Fibroblast of villous mesenchyme (primary cell): ENCODE measurements at places on chromosomes 2 and 18.

- peak; percentile 77 for DNase-seq
These were observed 12.4 kb downstream of the DYM start for GRCh38 chr18:49447810-49448745.

- DNase-seq = no peak
These were observed 1.7 kb upstream of the PPP4R1 start for GRCh38 chr18:9616049-9616448.

GRCh38 chr2:5690286-5690685 is 1.9 kb upstream of the SOX11 start:
- no peak for DNase-seq

DNA sequence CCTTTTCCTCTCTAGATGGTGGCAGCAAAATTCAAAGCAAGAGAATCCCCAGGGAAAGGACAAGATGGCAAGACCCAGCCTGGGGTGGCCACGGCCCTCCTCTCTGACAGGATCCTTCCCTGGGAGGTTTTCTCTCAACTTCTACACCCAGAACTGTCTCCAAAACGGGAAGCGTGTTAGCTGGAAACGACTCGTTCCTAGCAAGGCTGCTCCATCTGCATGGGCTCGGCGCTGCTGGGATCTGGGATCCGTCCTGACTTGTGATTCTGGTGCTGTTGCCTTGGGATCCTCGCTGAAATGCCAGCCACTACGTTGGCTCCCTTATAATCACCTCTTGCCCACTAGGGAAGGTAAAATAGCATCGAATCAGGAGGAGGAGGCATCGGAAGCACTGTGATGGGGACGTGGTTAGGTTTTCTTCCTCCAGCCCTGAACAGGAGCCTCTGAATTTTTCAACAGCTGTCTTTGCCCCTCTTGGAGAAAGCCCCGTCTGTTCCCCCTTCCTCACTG is 514.8 kb upstream of the MYT1L start:
- DNase-seq = no peak

GRCh38 chr18:22674272-22674671 is 256.6 kb upstream of the CTAGE1 start:
- peak; percentile 91 for DNase-seq

DNA sequence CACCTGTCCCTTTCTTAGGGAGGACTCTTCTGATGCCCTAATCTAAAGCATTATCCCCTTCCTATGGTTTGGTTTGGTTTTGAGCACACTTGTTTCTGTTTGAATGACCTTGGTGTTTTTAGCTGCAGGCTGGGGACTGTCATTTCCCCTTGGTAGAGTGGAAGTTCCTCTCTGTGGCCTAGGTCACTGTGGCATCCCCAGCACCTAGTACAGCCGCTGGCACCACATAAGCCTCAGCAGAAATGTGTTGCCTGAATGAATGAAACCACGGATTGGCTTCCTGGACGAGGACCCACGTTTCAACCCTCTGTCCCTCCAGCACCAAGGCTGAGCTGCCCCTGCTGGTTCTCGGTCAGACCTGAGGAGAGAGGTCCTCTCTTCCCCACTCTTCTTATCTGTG is 159.9 kb downstream of the CTIF start:
- no peak for DNase-seq

GRCh38 chr2:96241900-96242611 is 23.7 kb downstream of the TMEM127 start:
- peak; percentile 62 for DNase-seq

DNA sequence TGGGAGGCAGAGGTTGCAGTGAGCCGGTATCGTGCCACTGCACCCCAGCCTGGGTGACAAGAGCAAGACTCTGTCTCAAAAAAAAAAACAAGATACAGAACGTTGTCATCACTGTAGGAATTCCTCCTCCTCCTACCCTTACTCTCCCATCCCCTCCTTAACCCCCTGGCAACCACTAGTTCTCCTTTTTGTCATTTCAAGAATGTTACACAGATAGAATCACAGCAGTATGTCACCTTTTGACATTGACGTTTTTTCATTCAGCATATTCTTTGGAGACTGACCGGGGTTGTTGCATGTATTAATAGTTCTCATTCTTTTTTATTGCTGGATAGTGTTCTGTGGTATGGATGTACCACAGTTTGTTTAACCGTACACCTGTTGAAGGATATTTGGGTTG is 32.4 kb downstream of the TTLL4 start:
- DNase-seq = no peak

DNA sequence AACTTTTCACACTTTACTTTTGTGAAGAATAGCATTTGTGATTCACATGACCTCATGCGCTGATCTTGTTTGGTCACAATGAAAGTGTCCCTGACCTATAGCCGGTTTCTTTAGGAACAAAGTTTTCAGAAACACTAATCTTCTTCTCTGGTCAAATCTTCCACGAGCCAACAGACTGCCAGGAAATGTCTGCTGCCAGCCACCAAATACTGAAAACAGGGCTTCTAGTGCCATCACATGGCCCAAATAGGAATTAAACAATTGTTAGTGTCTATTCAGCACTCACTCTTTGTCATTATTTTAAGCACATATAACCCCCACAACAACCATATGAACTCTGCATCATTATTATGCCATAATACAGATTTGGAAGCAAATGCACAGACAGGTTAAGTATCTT is 286.5 kb upstream of the SYT4 start:
- peak; percentile 16 for DNase-seq

GRCh38 chr2:118131771-118132170 is 43.5 kb downstream of the INSIG2 start:
- no peak for DNase-seq

GRCh38 chr2:86025229-86025820 is 80.4 kb downstream of the POLR1A start:
- DNase-seq = no peak

- no peak for DNase-seq
These were observed 104.5 kb upstream of the CELF4 start for GRCh38 chr18:37669991-37670534.

GRCh38 chr2:68994864-68995263 is 18.1 kb upstream of the ANTXR1 start:
- DNase-seq = peak; percentile 33

GRCh38 chr2:178213991-178214390 is 19.7 kb downstream of the OSBPL6 start:
- DNase-seq = no peak

DNA sequence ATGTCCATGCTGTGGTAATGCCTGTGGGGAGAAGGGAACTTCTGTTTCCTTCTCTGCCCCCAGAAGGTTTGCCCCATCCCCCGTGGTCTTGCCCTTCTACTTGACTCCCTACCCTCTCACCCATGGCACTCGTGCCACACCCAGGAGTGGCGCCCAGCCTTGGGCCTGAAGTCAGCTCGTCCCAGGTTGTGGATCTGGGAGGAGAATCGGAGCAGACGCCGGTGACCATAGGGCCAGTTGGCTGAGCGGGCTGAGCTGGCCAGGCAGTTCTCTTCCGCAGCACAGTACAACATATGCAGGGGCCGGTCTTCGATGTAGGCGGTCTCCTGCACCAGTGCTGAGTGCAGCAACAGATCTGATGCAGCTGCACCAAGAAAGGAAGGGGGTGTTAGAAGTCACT is 4.7 kb downstream of the HTRA2 start:
- DNase-seq = no peak

GRCh38 chr18:72063001-72063400 is 481.1 kb downstream of the CBLN2 start:
- no peak for DNase-seq

- no peak for DNase-seq
These were observed 492.2 kb upstream of the GCFC2 start for GRCh38 chr2:76202866-76203265.

DNA sequence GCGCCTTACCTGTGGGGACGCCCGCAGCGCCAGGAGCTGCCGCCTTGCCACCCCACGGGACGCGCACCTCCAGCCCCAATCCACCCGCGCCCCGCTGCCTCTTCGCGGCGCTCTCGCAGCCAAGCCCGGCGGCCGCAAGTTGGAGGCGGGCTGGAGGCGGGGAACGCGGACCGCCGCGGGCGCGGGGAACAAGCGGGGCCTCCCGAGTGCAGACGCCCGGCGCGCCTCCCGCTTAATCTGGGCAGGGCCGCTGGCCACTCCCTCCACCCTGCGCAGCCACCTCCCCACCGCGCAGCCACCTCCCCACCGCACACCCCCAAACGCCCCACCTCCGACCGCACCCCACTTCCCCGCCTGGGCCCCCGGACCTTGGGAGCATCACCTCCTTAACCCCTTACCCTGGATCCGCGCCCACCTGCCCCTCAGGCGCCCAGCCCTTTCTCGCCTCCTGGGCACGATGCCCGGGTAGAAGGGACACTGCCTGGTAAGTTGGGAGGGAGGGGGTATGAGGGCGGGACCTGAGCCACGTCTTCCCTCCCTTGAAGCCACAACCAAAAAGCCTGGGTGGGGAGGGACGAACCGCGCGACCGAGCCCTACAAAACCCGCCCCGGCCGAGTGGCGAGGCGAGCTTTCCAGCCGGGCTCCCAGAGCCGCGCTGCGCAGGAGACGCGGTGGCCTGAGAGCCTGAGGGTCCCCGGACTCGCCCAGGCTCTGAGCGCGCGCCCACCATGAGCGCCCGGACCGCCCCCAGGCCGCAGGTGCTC is at the start of the genes COL4A3 and COL4A4:
Gene COL4A3 (plus strand): TSS at position 627 of the 765 bp plus-strand sequence. CDS start 103 bp downstream, at position 730.
Gene COL4A4 (minus strand): TSS at position 208 of the 765 bp plus-strand sequence. CDS start 16,722 bp downstream, outside the sequence.
- DNase-seq = no peak

- DNase-seq = peak; percentile 30
These were observed 220.3 kb downstream of the ANAPC1 start for GRCh38 chr2:111663471-111664274.

DNA sequence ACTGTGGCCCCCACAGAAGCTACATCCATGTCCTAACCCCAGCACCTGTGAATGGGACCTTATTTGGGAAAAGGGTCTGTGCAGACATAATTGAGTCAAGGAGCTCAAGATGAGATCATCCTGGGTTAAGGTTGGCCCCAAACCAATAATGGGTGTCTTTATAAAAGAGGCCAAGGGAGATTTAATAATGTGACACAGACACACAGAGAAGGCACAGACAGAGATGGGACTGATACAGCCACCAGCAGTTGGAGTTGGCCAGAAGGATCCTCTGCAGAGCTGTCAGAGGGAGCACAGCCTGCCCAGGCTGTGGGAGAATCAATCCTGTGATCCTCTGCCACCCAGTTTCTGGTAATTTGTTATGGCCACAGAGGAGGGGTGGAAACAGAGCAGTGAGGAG is 26.0 kb downstream of the SNORC start:
- no peak for DNase-seq

- DNase-seq = no peak
These were observed 40.9 kb upstream of the SMAD7 start for GRCh38 chr18:48991676-48992075.

DNA sequence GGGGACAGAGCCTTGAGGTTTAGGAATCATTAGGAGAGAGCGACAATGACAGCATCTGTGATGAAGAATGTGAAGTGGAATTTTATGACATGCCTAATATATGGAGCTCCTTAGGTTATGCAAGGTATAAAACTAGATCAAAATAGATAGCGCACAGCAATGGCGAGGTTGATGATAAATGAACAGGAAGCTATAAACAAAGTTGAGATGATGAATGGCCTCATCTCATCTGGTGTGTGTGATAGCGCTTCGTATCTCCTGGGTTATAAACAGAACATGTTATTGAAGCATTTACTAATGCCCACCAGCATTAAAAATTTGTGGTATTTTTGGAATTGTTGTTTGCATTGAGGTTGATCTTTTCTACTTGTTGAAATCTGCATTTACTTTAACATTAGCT is 231.5 kb downstream of the LTBP1 start:
- DNase-seq = no peak

- peak; percentile 97 for DNase-seq
These were observed 349.8 kb downstream of the RBM43 start for GRCh38 chr2:150911766-150912280.

GRCh38 chr18:36058674-36059073 is 8.7 kb downstream of the RPRD1A start:
- DNase-seq = no peak

GRCh38 chr2:166193407-166193806 is 65.6 kb upstream of the SCN1A start:
- DNase-seq = no peak

GRCh38 chr2:235300368-235301201 is 193.3 kb upstream of the AGAP1 start:
- DNase-seq = peak; percentile 72

- DNase-seq = no peak
These were observed 70.4 kb downstream of the KCTD1 start for GRCh38 chr18:26477828-26478466.

- no peak for DNase-seq
These were observed 70.0 kb downstream of the HDAC4 start for GRCh38 chr2:239330836-239331235.

- DNase-seq = no peak
These were observed 206.1 kb downstream of the KLHL29 start for GRCh38 chr2:23591111-23591510.

DNA sequence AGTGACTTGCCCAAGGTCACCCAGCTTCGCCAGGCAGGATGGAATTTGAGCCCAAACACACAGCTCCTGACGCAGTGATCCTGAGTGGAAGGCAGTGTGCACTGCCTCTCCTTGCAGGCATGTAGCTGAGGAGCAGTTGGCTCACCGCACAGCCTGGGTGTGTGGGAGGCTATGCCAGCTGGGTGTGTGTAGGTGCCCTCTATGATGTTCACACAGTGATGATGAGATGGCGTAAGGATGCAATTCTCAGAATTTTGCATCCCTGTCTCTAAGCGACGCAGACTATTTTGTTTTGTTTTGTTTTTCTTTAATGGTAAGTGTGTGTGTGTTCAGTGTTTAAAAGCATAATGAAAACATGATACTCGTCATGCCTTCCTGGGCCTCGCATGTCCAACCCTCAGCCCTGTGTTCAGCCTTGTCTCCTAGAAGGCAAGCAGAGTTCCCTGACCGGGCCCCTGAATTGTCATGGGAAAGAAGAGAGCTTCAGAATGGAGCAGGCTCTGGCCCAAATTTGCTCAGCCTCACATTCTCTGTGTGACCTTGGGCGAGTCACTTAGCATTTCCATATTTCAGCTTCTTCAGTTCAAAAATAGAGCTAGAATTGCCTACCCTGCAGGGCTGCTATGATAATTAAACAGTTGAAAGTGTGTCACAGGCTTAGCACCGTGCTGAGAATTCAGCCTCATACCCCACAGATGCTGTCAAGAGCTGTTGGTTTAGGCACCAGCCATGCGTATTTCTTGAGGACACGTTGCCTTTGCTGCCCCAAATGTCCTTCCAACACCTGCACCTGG is 603.6 kb upstream of the RAB6C start:
- no peak for DNase-seq

GRCh38 chr2:137969418-137969765 is 5.1 kb downstream of the HNMT start:
- no peak for DNase-seq

DNA sequence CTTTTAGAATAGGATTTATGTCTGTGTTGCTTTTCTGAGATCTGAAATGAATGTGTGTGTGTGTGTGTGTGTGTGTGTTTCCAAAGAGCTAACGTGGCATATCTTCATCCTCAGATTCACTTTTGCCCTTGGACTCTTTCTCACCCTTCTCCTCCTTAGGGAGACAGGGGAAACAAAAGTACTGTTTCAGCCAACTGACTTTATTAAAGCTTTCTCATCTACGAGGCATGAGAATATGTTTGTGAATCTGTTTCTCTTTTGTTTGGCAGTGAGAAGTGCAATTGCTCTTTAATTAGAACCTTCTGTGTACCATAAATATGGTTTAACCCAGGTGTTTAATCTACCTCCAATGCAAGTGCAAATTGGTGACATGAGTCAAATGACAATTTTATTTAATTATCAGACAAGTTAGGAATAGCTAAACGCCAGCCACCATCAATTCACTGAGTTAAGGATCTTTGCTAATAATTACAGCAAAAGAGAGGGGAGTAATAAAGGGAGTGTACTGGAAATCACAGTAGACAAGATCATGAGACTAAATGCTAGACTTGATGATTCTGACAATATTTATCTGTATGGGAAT is 186.4 kb upstream of the COL3A1 start:
- peak; percentile 79 for DNase-seq
